ENCODE measurements at places on chromosomes 11 and 22.

- no peak for DNase-seq
Measured at GRCh38 chr11:76124905-76125770, 81.2 kb downstream of the WNT11 start.

DNA sequence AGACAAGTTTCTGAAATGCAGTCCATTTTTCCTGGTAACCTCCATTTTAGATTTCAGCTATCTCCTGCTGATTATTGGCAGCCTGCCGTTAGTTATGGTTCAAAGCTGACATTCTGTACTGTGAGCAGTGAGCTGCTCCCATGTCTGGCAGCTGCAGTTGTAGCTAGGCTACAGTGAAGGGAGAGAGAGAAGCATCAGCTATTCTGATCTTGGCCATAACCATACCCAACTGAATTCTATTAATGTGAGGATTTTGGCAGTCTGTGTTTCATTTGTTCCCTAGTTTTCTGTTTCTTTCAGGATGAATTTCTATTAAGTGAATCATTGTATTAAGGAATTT, 33.4 kb downstream of the SIK2 start:
- no peak for DNase-seq

GRCh38 chr22:32606181-32606580, 131.6 kb downstream of the FBXO7 start:
- DNase-seq, result no peak

DNA sequence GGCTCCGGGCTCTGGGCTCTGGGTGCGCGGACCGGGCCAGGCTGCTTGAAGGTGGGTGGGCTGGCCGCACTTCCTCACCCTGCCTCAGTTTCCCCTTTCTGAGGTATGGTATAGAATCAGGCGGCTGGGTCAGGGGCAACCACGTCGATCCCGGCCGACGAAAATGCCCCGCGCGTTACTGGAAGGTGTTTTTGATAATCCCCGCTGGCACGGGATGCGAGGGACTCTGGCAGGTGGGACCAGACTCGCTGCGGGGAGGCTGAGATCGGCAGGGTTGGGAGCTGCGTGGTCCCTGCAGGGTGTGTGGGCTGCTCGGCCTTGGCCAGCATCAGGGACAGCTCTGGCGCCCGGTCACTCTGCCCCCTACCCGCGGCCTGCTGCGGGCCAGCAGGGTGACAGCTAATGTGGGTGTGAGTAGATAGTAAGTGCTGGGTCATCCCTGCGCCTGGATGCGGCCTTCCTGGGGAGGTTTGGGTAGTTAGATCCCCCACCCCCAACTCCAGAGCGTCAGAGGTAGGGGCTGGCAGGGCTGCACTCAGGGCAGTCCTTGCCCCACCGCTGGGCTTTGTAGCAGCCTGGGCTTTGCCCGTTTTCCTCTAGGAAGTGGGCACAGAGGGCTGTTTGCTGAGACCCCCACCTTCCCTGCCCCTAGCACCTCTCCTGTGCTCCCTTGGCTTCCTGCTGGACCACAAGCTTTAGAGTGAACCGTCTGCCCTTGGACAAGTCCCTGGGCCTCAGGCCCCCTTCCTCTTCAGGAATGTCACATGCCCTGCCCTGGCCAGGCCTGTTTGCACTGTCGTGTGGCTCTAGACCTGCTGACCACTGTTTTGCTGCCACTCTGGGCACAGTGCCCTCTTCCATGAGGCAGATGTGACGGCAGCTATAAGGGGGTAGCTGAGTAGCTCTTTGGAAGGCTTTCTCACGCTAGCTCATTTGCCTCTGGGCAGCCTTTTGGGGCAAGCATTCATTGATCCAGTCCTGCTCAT, 579 bp downstream of the TANGO2 start:
- DNase-seq, result peak; percentile 69

GRCh38 chr11:75306529-75306928, 44.9 kb downstream of the ARRB1 start:
- DNase-seq, result no peak
